MV-4-11 (cell line): ENCODE measurements at places on chromosomes 5 and 9.

GRCh38 chr9:111029260-111029659 is 9.0 kb downstream of the LPAR1 start:
- DNase-seq, result peak; percentile 90

DNA sequence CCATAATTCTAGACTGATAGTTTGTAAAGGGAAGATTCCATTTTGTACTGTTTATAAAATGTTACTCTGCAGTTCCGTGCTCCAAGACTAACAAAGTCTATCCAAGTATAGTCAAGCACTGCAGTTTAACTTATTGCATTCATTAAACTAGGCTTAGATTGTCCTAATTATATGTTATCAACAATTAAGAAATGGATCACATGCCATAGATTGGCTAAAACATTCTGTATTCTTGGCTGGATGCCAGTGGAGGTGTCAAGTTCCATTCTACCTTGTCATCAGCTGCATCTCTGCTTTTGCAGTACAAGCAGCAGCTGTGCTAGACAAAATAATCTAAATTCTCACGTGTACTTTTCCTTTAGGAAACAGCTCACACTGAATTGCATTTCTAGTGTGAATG is 69.4 kb upstream of the MEF2C start:
- DNase-seq, result no peak

DNA sequence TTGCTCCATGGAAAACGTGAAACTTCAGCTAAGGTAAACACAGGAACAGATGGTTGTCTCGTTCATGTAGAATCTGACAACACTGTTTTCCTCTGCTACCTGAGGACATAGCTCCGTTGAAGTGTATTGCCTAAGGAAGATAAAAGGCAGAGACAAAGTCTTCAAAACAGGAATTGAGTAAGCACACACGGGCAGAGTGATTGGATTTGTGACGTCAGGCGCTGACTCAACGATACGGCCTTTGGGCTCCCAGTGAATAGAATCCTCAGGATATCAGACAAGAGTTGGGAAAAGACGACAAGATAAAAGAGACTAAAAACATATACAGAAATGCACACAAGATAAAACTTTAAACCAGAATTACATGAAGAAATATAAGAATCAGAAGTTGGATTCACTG is 787.1 kb upstream of the CTNND2 start:
- no peak for DNase-seq

DNA sequence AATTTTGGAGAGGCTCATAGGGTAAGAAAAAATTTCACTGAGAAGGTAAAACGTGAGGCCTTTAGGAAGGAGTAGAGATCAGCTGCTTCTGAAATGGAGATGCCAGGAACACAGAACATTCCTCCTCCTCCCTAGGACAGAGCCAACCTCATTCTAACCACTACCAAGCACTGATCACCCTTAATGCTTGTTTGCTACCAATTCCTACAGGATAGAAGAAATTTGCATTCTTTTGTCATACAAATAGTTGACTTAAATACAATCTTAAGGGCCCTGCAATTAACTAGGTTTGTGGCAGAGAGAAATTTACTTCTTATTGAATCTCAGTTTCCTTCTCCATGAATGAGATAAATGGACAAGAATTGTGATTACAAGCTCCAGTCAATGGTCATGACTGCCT is 780.2 kb upstream of the WWC1 start:
- no peak for DNase-seq
